ENCODE measurements at places on chromosomes 6 and 20.

- no peak for DNase-seq
These were observed 401.5 kb upstream of the ADGRB3 start for GRCh38 chr6:68233623-68234022.

DNA sequence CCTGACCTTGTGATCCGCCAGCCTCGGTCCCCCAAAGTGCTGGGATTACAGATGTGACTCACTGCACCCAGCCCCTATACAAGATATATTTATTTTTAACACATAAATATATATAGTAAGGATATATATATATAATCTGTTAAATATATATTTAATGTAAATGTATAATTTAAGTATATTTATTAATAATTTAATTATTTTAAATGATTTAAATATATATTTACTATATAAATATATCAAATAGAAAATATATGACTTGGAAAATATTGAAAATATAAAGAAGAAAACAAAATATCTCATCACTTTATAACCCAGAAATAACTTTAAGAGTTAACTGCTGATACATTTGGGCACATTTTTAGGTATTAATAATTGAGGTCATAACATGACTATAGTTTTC lies 324.7 kb downstream of the SYNE1 start:
- no peak for DNase-seq

DNA sequence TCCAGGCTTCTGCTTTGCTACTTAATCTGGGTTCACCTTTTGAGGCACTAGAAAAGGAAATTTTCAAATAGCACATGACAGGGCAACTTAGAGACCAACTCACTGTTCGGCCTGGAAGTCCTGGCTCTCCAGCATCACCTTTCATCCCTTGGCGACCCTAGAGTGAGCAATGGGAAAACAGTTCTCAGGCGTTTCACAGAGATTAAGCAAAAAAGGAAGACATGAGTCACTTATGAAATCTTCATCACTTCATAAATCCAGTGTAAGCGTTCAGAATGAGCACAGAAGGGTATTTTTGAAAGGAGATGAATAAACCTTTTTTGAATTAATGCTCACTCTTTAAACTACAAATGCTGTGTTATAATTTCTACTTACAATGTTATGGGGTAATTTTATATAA lies 104.0 kb downstream of the COL12A1 start:
- no peak for DNase-seq

GRCh38 chr6:127191716-127192115 lies 73.2 kb downstream of the RSPO3 start:
- no peak for DNase-seq

DNA sequence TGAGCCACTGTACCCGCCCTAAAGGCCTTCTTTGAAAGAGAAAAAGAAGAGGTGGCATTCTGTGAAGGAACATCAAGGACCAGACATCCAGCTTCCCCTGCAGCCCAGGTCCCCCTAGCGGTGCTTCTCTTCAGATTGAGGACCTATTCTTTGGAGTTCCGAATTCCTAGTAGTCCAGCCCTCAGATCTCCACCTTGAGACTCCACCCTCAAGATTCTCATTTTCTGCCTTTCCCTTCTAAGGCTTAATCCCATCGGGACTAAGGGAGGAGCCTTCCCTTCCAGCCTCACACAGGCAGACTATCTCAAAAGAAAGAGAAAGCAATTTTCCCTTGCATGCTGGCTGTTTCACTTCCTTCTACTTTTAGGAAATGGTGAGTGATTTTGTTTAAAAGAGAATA lies 32.5 kb downstream of the MUC22 start:
- peak; percentile 33 for DNase-seq

DNA sequence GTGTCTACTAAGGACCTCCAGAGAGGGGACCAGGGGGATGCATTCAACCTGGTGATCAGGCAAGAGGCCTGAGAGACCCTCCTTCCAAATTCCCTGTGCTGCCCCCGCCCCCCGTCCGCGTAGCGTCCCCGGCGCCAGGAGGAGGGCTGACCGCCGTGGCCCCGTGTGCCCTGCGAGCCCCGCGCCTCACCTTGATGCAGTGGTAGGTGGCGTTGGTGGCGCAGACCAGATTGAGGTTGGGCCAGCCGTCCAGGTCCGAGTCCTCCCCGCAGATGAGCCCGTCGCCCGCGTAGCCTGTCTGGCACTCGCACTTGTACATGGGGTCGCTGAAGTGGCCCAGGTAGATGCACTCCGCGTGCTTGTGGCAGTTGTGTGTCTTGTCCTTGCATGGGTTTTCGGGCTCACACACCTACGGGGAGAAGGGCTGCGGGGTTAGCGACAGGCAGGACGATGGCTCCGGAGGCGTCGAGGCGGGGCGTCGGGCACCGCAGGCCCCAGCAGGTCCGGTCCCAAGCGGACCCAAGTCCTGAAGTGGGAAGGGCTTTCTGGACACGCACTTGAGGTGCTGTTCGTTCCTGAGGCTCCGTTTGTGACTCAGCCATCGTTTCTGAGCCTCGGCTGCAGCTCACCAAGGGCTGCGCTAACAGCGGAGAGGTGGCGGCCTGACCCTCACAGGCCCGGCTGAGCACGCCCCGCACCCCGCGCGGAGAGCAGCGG lies 21.7 kb downstream of the THBS2 start:
- peak; percentile 26 for DNase-seq

- no peak for DNase-seq
These were observed 50.8 kb downstream of the AIG1 start for GRCh38 chr6:143111443-143111842.

DNA sequence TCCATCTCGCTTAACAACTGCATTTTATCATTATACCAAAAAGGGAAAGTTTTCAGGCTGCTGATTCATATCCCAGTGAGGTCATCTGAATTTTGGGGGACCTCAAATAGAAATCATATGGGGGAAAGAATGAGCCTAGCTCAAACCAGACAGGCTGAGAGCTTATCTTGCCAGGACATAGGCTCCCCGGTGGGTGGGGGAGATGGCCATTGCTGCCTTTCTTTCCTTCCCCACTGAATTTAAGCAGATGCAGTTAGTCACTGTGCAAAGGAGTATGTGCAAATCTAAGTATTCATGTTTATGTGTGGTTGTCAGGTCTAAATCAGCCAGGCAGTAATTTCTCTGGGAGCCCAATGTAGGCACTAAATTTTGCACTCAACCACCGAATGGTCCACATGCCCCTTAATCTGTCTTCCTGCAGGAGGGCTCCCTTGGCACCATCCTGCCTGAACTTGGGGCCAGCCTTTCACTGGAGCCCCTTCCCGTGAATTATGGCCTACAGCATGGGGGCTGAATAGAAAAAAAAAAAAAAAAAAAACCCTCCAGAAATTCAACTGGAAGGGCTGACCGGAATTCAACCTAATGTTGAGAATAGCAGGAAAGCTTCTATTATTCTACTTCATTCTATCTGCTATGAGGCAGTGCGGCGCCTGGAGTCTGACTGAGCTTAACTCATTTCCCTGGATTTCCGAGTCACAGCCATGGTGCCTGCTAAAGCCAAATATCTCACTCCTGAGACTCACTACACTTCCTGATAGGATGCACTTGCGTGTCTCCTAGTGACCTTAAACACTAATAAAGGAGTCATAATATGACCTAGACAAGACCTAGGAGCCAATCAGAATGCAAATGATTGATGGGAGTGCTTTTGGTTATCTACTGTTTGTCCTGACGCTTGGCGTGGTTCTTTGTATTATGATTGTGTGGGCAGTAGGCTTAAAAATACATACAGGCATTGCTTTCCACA lies 161.5 kb upstream of the HEY2 start:
- no peak for DNase-seq

- no peak for DNase-seq
These were observed 21.0 kb downstream of the SLC13A3 start for GRCh38 chr20:46630306-46630705.

DNA sequence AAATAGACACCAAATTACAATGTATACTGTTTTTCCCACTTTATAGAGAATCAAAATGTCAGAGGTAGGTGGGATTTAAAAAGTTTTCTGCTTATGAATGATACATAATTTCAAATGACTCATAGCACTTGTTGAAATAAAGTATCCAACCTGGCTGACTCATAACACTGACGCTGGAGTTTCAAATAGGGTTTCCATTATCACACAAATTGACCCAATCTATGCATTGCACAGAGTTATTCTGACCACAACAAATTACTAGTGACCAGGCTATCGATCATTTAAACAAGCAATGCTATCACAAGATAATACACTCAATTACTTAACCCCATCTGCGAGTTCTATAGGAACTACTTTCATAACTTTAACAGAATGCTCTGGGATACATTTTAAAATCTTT lies 31.9 kb upstream of the PRELID3B start:
- DNase-seq = no peak

GRCh38 chr6:98944598-98945081 lies 3.1 kb downstream of the FBXL4 start:
- no peak for DNase-seq

- DNase-seq = no peak
These were observed 501.6 kb upstream of the MAP3K7 start for GRCh38 chr6:91088515-91088914.

GRCh38 chr20:46838011-46838410 lies 56.6 kb upstream of the EYA2 start:
- DNase-seq = no peak

- no peak for DNase-seq
These were observed 78.7 kb downstream of the PLCB4 start for GRCh38 chr20:9147547-9148024.

DNA sequence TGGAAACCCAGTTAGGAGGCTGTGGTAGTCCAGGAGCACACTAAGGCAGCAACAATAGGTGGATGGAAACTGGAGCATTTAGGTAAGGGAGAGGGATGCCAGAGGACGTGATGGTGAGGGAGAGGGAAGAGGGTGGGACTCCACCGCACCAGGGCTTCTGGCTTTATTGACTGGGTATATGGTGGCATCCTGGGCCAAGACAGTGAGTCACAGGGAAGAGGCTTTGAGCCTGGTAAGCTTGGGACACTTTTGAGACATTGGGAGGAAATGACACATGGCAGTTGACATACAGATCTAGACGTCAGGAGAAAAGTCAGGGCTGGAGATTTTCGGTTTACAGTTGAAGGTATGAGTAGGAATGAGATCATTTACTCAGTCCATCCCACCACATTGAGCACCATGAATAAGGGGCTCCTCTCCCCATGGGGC lies 14.9 kb downstream of the NT5E start:
- DNase-seq = no peak

- DNase-seq = no peak
These were observed 13.1 kb downstream of the CYB5R4 start for GRCh38 chr6:83872386-83873118.

DNA sequence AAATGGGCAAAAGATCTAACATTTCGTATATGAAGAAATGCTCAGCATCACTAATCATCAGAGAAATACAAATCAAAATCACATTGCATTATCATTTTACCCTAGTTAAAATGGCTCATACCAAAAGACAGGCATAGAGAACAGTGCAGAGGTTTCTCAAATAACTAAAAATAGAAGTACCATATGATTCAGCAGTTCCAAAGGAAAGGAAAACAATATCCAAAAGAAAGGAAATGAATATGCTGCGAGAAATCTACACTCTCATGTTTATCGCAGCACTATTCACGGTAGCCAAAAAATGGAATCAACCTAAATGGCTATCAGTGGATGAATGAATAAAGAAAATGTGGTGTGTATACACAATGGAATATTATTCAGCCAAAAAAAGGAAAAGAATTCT lies 63.5 kb downstream of the VTA1 start:
- no peak for DNase-seq

DNA sequence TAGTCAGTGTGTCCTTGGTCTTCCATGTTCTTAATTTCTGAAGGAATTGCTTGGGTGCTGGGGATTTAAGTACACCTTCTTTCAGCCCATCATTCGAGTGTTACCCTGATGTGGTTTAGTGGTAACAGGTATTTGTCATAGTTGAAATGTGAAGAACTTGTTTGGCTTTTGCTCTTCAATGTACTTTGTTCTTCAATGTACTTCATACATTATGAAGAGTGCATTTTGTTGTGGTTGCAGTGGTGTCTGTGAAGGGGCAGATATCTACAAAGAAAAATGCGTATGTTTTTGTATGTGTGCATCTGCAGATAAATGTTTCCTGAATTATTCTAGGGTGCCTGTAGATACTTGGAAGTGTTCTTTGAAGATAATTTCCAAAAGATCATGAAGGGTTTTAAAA lies 111.2 kb upstream of the SUPT3H start:
- DNase-seq = no peak

DNA sequence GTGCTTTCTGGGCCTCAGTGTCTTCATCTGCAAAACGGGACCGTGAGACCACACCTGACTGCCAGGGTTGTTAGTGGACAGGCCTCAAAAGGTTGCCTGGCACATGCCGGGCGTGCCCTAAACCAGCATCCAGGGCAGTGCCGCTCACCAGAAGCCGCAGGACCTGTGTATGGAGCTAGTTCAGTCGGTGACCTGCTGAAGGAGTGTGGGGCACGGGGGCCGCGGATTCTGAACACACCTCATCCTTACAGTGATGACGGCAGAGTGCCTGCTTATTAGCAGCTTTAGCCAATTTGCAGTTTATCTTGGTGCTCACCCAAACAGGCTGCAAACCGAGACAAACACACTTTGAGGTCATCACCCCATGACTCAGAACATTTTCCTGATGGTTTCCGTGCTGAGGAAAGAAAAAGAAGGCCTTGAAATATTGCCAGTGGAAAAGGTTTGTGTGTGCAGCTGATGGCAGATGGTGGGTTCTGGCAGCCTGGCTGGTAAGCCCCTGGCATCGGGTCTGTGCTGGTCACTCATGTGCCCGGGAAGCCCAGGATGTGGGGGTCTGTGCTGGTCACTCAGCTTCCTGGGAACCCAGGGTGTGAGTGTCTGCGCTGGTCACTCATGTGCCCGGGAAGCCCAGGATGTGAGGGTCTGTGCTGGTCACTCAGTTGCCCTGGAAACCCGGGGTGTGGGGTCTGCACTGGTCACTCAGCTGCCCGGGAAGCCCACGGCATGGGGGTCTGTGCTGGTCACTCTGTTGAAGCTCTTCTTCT lies 153.8 kb downstream of the ERMARD start:
- DNase-seq = no peak

DNA sequence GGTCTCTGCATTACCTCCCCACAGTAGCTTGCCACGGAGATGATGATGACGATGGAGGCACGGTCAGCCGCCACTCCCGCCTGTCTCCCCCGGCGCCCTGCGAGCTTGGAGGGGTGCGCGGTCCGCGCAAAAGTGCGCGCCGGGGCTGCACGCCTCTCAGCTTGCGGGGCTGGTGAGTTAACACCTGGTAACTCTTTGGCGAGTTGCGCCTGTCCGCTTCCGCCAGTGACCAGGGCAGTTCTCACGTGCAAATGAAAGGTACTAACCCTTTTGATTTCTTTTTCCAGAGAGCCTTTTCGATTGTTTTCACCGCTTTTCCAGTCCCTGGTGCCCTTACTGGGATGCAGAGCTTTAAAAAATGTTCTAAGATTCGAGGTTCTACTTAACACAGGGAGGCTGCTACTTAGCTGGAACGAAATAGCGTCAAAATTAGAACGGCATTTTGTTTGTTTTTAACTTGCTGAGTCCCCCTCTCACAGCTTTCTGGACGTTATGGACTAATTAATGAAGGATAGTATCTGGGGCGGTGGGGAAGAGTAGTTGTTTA lies 6.2 kb downstream of the GRIK2 start:
- no peak for DNase-seq
